ENCODE measurements at places on chromosomes 12 and 14.
A peak's percentile ranks its signal among the peaks of the same experiment; 100 is the strongest.

GRCh38 chr12:94762259-94762942 lies 112.0 kb upstream of the TMCC3 start:
- DNase-seq = no peak

GRCh38 chr12:44873898-44874297 lies 2.2 kb downstream of the NELL2 start:
- DNase-seq = no peak

GRCh38 chr12:132559652-132560363 lies 50.6 kb downstream of the LRCOL1 start:
- DNase-seq = peak; percentile 73

GRCh38 chr14:83425706-83426105 lies 1892.1 kb upstream of the SEL1L start:
- no peak for DNase-seq

GRCh38 chr14:48805315-48805714 lies 780.9 kb downstream of the RPS29 start:
- DNase-seq = peak; percentile 18

GRCh38 chr14:51860825-51861499 lies 550 bp downstream of the GNG2 start:
- DNase-seq = no peak

- no peak for DNase-seq
Observed at GRCh38 chr12:115583591-115583990, 693.9 kb downstream of the MED13L start.

DNA sequence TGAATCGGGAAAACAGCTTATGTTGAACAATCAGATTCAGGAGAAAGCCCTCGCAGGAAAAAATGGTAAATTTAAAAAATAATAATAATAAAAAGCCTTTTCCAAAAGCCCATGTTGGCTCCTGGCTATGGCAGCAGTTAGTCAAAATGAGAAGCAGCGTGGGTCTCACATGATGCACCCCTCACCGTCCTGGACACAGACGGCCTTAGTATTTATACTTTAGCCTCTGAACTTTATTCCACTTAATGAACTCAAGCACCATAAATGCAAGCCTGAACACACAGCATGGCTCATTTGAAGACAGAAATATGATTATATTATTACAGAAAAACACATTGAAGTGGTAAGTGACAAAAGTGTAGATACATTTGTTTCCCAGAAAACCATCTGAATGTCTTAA lies 160.9 kb downstream of the RIMBP2 start:
- DNase-seq = no peak

- DNase-seq = no peak
Observed at GRCh38 chr12:102069707-102070106, 7.9 kb upstream of the WASHC3 start.

DNA sequence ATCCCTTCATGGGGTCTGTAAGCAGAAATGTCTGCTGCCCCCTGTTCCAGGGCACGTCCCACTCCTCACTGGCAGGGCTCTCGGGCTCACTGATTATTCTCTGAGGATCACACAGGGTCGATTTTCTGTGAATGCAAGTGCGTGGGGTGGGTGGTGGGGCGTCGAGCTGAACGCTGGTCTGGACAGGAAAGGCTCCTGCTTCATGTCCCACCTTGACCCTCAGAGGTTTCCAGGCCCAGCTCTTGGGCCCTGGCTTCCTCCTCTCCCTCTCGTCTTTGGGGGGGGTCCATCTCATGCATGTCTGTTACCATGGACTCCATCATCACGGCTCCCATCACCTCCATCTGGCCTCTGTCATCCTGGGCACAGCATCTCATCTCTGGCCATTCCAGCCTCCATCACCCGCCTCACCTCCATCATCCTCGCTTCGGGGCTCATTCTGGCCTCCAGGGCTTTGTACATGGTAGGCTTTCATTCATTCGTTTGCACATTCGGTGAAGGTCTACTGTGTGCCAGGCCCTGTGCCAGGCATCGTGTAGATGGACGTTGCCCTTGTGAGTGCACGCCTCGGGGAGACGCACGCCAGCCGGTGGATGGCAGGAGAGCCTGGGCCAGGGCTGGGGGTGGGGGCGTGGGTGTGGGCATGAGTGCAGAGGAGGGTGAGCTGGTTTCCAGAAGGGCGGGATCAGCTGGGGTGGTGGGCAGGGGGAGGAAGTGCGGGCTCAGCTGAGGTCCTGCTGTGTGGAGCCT lies 34.7 kb downstream of the RTL1 start:
- DNase-seq = peak; percentile 33

- DNase-seq = peak; percentile 71
Observed at GRCh38 chr14:56057071-56057741, 61.0 kb upstream of the PELI2 start.

GRCh38 chr14:53034688-53035230 lies 83.9 kb upstream of the FERMT2 start:
- DNase-seq = no peak

GRCh38 chr12:95168746-95169145 lies 48.5 kb downstream of the FGD6 start:
- DNase-seq = no peak

DNA sequence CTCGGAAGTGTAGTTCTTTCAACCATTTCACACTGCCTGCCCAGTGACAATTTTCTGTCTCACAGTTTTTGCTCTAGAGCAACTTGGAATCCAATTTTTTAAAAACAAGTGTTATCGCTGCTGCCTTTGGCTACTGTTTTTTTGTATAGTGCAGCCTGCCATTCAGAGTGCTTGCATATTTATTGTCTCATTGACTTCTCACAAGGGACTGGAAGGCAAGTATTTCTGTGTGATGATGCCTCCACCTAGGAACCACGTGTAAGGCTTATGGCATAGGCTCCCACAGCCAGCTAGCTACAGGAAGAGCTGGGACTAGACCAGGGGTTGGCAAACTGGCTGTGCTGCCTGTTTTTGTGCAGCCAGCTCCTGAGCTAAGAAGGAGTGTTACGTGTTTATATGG lies 903 bp downstream of the PARPBP start:
- no peak for DNase-seq

GRCh38 chr12:108482717-108483212 lies 32.3 kb upstream of the FICD start:
- no peak for DNase-seq

DNA sequence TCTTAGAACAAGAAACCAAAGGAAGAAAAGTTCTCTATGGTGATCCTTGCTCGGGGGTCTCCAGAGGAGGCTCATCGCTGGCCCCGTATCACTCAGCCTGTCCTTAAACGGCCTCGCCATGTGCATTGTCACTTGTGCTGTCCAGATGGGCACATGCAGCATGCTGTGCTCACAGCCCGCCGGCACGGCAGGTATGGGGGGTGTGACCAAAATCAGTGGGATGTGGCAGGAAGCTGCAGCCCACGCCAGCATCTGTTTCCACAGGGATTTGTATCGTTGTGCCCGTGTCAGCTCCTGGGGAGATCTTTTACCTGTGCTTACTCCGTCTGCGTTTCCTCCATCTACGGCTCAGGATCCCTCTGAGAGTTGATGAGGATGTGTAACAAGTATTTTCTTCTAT lies 2.6 kb upstream of the SLC39A2 start:
- DNase-seq = no peak

GRCh38 chr14:75125617-75126016 lies 1.2 kb downstream of the NEK9 start:
- no peak for DNase-seq

- no peak for DNase-seq
Observed at GRCh38 chr14:66918527-66918926, 270.7 kb upstream of the GARIN2 start.

GRCh38 chr14:76765461-76765931 lies 4.2 kb downstream of the VASH1 start:
- DNase-seq = peak; percentile 7

DNA sequence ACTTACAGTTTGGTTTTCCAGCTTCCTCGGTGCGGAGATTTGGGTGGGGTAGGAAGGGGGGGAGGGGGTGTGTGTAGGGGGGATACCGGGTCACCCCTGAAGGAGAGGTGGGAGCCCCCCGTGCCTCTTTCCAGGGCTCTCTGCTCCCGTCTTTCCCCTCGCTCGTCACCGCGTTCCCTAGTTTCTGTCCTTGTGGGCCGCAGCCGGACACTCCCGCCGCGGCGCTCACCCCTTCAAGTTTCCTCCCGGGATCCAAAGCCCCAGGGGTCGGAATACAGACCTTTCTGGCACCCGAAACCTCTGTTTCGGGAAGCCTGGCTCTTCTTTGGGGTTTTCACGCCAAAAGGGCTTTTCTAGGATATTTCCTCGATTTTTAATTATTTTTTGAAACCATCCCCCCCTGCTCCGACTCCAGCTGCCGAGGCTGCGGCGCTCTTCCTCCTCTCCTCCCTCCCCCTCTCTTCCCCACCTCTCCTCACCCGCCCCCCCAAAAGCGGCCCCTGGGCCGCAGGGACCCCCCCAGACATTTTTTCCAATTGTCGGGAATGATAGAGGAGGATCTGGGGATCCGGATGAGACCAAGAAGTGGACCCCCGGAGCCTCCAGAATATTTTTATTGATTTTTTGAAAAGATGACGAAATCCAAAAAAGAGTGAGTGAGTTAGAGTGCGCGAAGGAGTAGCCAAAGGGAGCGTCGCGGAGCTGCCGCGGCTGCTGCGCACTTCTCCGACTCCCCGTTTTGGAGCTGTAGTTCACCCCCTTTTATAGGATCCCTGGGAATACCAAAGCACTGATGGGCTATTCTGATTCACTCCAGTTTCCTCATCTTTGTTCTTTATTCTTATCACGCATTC lies 1.7 kb downstream of the CCND2 start:
- DNase-seq = peak; percentile 69

- DNase-seq = no peak
Observed at GRCh38 chr12:75634244-75635222, 123.1 kb upstream of the KRR1 start.

DNA sequence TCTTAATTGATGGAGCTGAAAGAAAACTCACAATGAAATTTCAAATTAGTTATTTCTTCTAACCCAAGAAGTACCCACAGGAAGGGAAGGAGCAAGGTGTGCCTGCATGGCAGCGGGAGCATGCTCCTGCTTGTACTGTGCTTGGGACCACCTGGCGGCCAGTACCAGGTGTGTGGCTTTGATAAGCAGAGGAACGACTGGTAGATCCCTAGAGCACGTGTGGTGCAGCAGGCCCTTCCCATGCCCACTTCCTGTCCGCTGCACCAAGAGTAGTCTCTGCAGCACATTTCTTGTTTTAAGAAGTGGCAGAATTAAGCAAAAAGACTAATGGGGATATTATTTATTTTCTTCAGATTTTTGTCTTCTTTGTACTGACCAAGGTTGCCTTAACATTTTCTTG lies 122.3 kb upstream of the ATF1 start:
- no peak for DNase-seq

DNA sequence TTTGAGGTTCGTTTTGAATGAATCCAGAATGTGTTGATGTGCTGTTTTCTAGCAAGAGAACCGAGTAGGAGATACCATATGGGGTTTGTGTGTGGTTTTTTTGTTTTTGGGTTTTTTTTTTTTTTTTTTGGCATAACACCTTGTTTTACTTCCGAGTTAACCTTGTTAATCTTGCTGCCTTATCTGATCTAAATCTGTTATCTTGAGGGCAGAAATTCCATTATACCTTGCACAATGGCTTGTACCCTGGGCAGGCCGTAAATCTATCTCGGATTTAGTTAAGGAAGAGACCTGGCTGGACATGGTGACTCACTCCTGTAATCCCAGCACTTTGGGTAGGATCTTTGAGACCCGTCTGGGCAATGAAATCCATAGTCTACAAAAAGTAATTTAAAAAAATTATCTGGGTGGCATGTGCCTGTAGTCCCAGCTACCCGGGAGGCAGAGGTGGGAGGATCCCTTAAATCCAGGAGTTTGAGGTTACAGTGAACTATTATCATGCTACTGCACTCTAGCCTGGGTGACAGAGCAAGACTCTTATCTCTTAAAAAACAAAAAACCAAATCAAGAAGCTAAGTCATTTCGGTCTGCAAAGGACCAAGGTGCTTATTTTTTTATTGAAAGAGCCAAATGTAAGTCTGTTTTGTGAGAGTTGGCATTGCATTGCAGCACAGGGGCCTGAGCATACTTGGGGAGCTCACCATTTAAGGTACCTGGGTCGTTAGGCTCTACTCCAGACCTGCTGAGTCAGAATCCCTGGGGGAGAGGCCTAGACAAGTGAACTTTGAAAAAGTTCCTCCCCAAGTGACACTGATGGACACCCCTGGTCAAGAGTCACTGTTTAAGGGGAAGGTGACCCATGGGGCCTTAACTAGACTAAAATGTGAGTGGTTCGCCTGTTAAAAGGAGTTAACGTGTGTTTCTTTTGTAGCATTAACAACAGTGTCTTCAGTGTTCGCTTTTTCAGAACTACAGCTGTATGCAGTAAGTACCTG lies 6.7 kb downstream of the DLST start:
- no peak for DNase-seq

DNA sequence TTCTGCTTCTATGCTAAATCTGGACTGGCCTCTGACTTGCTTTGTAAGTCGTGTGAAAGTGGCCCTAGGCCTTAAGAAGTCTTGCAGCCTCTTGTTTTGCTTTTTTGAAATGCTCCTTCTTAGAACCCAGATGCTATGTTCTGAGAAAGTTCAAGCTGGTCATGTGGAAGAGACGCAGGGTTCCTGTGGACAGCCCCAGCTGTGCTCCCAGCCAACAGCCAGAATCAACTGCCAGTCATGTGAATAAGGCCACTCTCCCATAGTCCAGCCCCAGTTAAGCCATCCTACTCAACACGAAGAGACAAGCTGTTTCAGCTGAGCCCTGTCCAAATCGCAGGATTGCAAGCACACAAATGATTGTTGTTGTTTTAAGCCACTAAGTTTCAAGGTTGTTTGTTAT lies 37.3 kb upstream of the TBPL2 start:
- DNase-seq = no peak

DNA sequence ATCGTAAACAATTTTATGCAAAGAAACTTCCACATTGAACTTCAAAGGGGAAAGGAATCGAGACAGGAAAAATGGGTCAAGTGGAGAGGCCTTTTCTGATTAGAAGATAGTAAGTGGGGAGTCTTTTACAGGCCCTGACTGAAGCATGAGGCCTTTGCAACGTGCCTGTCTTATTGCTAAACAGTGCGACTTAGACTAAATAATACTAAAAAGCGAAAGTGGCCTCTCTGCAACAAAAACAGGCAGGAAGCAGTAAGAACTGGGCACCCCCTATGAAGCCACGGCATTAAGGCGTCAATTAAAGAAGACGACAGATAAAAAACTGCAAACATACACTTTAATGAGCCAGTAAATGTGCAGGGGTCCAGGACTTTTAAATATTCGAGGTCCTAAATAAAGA lies 283.4 kb upstream of the GRIP1 start:
- DNase-seq = no peak

GRCh38 chr14:93271111-93271510 lies 61.7 kb downstream of the BTBD7 start:
- no peak for DNase-seq

GRCh38 chr12:64190140-64190539 lies 32.0 kb downstream of the KICS2 start:
- DNase-seq = no peak

GRCh38 chr12:59650588-59651228 lies 54.9 kb downstream of the SLC16A7 start:
- no peak for DNase-seq

DNA sequence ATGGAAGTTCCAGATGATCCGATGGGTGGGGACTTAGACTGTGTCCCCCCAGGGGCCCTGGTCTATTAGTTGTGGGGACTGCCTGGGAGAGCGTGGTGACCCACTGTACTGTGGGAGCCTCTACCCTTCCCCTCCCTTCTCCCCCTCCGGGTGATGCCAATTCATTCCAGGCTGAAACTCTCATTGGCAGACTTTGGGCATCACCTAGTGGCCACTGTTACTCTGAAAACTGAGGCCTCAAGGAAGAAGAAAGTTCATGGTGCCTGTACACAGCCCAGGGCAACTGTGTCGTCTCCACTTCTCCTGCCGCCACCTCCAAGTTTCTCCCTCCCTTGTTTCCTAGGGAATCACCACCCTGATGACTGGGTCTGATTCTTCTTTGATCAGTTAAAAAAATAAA lies 173.6 kb upstream of the ALG10B start:
- DNase-seq = no peak

- DNase-seq = no peak
Observed at GRCh38 chr12:49838973-49839633, 3.8 kb downstream of the BCDIN3D start.
